CD8-positive, alpha-beta memory T cell (primary cell): ENCODE measurements at places on chromosomes 16 and 17. TPM values are rescaled to one million over a fixed set of nuclear protein-coding genes. Genes with fewer than 3 reads are reported as not detected.

TPPP3 gene
- not detected for total RNA-seq

MYO15A gene
- 0.31 TPM for total RNA-seq

NT5C3B gene
- total RNA-seq, result 50.2 TPM

PPL gene
- not detected for total RNA-seq

VPS25 gene
- 101 TPM for total RNA-seq

SLC13A2 gene
- not detected for total RNA-seq

SLFN11 gene
- total RNA-seq, result 39.5 TPM

ACOX1 gene
- 35.1 TPM for total RNA-seq

ARHGAP44 gene
- not detected for total RNA-seq

CCL8 gene
- total RNA-seq, result not detected

RHBDL1 gene
- 0.33 TPM for total RNA-seq

SEPTIN12 gene
- total RNA-seq, result not detected

GGA2 gene
- total RNA-seq, result 63.5 TPM

TMC5 gene
- total RNA-seq, result not detected

ZG16 gene
- total RNA-seq, result not detected

STH gene
- not detected for total RNA-seq

CNGB1 gene
- total RNA-seq, result not detected

G6PC1 gene
- not detected for total RNA-seq

NARF gene
- total RNA-seq, result 63.0 TPM

MILR1 gene
- 0.69 TPM for total RNA-seq

CDRT4 gene
- 2.7 TPM for total RNA-seq

ALDH3A2 gene
- total RNA-seq, result 26.3 TPM

TMEM114 gene
- total RNA-seq, result not detected

CCL3 gene
- total RNA-seq, result 1,154 TPM

MYO15B gene
- 33.3 TPM for total RNA-seq

C1QL1 gene
- total RNA-seq, result not detected

ASGR2 gene
- not detected for total RNA-seq

SHISA9 gene
- total RNA-seq, result 0.04 TPM

HID1 gene
- total RNA-seq, result 0.91 TPM

PLK1 gene
- 48.3 TPM for total RNA-seq

KRTAP2-1 gene
- total RNA-seq, result not detected

MCRIP1 gene
- 57.0 TPM for total RNA-seq

WSCD1 gene
- 0.13 TPM for total RNA-seq

PRM3 gene
- not detected for total RNA-seq

FSCN2 gene
- total RNA-seq, result 0.49 TPM

PRSS53 gene
- 3.3 TPM for total RNA-seq

CDK12 gene
- total RNA-seq, result 91.8 TPM

KRTAP3-2 gene
- not detected for total RNA-seq

GLTPD2 gene
- not detected for total RNA-seq

CCL5 gene
- 591 TPM for total RNA-seq

HSD17B2 gene
- not detected for total RNA-seq

ABCC12 gene
- not detected for total RNA-seq

USP43 gene
- 0.24 TPM for total RNA-seq

CDC42EP4 gene
- total RNA-seq, result 0.55 TPM

KRT17 gene
- total RNA-seq, result 0.35 TPM

NQO1 gene
- total RNA-seq, result 16.9 TPM

CIBAR2 gene
- total RNA-seq, result not detected

LRRC75A gene
- total RNA-seq, result 2.6 TPM

CD79B gene
- total RNA-seq, result 22.2 TPM

TBX6 gene
- 0.71 TPM for total RNA-seq

INCA1 gene
- total RNA-seq, result 0.37 TPM

TLCD3B gene
- total RNA-seq, result 0.55 TPM

NPIPA3 gene
- total RNA-seq, result 0.69 TPM

SPATA22 gene
- total RNA-seq, result not detected

C16orf78 gene
- not detected for total RNA-seq

SPEM2 gene
- not detected for total RNA-seq

FAM20A gene
- not detected for total RNA-seq

GNGT2 gene
- 24.0 TPM for total RNA-seq

GLIS2 gene
- total RNA-seq, result 0.13 TPM
